Spinal cord (tissue), 10 donors: ENCODE measurements at places on chromosomes 16 and 17. TPM values are rescaled to one million over a fixed set of nuclear protein-coding genes. Genes with fewer than 3 reads are reported as not detected.

DNA sequence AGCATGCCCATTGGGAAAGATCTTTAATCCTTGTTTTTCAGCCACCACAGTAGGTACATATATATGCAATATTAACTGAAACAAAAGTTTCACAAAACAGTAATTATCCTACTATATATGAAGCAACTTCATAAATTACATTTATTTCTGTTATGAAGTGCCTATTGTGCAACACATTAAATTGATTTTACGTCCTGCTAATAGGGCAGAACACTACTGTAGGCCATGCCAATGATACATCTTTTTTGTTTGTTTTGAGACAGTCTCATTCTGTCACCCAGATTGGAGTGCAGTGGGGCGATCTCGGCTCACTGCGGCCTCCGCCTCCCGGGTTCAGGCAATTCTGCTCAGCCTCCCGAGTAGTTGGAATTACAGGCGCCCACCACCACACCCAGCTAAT lies 29.1 kb downstream of the SF3B3 start:
- H3K4me1 ChIP-seq = no peaks in the 10 kb centered on the region
- H3K27ac ChIP-seq = no peak overlapping the region

- H3K27ac ChIP-seq = no peak overlapping the region
- no peak overlapping the region for H3K4me3 ChIP-seq
- no peaks in the 10 kb centered on the region for H3K36me3 ChIP-seq
- no peaks in the 10 kb centered on the region for H3K4me1 ChIP-seq
- no peaks in the 10 kb centered on the region for H3K27me3 ChIP-seq
These were observed 151.1 kb downstream of the AHSP start for GRCh38 chr16:31678649-31679325.

GRCh38 chr17:48809182-48809581 lies 7.8 kb downstream of the TTLL6 start:
- no peak for DNase-seq
- H3K27me3 ChIP-seq = peaks cover 4% of the 10 kb centered on the region
- H3K4me1 ChIP-seq = no peaks in the 10 kb centered on the region
- no peak overlapping the region for H3K27ac ChIP-seq
- no peaks in the 10 kb centered on the region for H3K36me3 ChIP-seq

DNA sequence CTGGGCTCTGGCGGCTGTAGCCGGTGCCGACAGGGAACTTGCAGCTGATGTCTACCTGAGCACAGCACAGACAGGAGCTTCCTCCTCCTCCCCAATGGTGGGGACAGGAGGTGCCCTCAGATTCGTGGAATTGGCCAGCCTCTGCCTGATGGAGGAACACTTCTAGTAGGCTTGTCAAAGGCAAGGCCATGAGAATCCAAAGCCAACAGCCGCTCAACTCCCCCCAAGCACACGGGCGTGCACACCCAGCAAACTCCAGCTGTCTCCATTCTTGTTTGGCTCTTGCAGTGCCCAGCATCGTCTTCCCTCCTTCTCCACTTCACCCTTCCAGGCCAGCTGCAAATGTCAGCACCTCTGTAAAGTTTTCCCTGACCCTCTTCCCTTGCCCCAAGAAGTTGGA lies 35.1 kb downstream of the SCNN1G start:
- H3K4me3 ChIP-seq = no peak overlapping the region
- H3K4me1 ChIP-seq = no peaks in the 10 kb centered on the region
- H3K36me3 ChIP-seq = no peaks in the 10 kb centered on the region
- H3K27ac ChIP-seq = no peak overlapping the region

GRCh38 chr17:20896153-20896649 lies 146.6 kb downstream of the USP22 start:
- peak; percentile 66 for DNase-seq
- no peaks in the 10 kb centered on the region for H3K27me3 ChIP-seq
- H3K27ac ChIP-seq = no peak overlapping the region

GRCh38 chr17:81402530-81402941 lies 7.3 kb downstream of the BAHCC1 start:
- DNase-seq = peak; percentile 40
- H3K36me3 ChIP-seq = peaks cover 35% of the 10 kb centered on the region
- H3K4me1 ChIP-seq = peaks cover 79% of the 10 kb centered on the region
- H3K4me3 ChIP-seq = peak overlapping the region; percentile 50
- peak overlapping the region; percentile 88 for H3K27ac ChIP-seq

DNA sequence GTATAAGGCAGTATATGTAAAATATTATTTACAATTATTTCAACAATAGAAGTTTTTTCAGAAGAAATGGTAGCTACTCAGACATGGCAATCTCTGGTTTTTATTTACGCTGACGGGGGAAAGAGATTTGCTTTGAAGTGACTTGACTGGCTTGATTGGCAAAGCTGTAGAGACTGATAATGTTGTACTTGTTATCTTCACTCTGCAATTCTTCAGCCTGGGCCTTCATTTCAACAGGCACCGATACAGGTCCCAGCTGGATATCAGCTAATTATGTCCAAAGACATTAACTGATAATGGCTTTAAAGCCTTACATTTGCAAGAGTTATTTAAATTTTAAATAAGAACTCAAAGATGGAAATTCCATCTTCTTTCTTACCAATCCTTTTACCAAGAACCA lies 151.4 kb upstream of the HS3ST3A1 start:
- H3K4me1 ChIP-seq = no peaks in the 10 kb centered on the region
- no peak for DNase-seq
- no peaks in the 10 kb centered on the region for H3K36me3 ChIP-seq
- H3K4me3 ChIP-seq = no peak overlapping the region
- H3K27ac ChIP-seq = no peak overlapping the region
- no peaks in the 10 kb centered on the region for H3K27me3 ChIP-seq

- peaks cover 50% of the 10 kb centered on the region for H3K36me3 ChIP-seq
- H3K4me1 ChIP-seq = peaks cover 41% of the 10 kb centered on the region
- H3K27ac ChIP-seq = no peak overlapping the region
- no peak overlapping the region for H3K4me3 ChIP-seq
- H3K27me3 ChIP-seq = peaks cover 14% of the 10 kb centered on the region
These were observed 2.7 kb downstream of the MLLT6 start for GRCh38 chr17:38707678-38708351.

DNA sequence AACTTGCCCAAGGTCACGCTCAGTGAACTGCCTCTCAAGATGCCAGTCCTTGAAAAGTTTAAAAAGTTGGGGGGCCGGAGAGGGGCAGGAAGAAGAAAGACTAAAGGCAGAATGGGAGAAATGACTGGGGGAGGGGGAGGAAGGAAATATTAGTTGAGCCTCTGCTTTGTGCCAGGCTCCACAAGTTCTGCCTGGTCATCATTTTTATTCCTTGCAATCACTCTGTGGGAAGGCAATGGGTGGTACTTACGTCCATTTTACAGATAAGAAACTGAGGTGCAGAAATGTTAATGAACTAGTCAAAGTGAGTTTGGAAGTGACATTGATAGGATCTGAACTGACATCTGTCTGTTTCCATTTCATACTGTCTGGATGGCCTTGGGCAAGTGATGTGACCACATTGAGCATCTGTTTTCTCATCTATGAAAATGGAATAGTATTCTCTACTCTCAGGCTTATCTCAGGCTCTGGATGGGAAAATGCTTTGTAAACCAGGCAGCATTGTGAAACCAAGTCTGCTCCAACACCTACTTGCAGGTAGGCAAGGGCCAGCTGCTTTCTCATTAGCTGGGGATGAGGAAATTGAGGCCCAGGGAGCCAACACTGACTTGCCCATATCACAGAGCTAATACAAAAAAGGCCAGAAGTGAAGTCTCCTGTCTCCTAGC lies 19.2 kb downstream of the ASIC2 start:
- DNase-seq = no peak
- no peak overlapping the region for H3K4me3 ChIP-seq
- H3K27me3 ChIP-seq = no peaks in the 10 kb centered on the region
- H3K27ac ChIP-seq = no peak overlapping the region
- peaks cover 3% of the 10 kb centered on the region for H3K4me1 ChIP-seq

DNA sequence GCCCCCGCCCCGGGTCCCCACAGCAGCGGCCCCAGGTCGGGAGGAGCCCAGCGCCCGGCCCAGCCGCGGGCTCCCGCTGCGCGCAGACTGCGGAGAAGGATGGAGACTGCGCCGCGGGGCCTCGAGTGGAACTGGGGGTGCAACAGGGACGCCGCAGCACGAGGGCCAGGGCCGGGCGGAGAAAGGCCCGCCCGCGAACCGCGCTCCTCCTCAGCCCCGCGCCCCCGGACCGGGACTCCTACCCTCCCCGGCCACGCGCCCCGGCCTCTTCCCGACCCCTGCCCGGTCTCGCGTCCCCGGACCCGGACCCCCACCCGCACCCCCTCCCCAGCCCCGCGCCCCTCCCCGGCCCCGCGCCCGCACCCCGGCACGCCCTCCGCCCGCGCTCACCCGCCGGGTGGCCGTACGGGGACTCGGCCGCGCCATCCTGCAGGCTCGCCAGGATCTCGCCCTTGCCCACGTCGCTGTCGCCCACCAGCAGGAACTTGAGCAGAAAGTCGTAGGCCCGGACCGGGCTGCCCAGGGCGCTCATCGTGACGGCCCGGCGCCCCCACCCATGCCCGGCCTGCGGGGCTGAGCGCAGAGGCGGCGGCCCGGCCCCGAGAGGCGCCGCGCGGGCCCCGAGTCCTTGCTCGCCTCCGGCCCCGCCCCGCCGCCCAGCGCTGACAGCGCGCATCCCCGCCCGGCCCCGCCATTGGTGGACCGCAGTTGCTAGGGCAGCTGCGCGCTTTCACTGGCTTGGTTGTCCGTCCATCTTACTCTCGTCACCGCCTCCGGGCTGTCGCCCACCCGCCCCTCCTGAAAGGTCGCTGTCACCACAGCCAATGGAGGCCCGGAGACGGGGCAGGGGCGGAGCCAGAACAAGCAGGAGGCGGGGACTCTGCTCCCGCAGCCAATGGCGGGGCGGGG lies at the start of gene RAB40B:
Gene RAB40B (minus strand): TSS at position 634 of the 909 bp plus-strand sequence. CDS start 102 bp downstream, at position 532.
- H3K4me1 ChIP-seq = peaks cover 20% of the 10 kb centered on the region
- no peak within 1 kb of the TSS for H3K27ac ChIP-seq
- peak; percentile 99 for DNase-seq

GRCh38 chr16:10314811-10315210 lies 71.0 kb upstream of the ATF7IP2 start:
- no peaks in the 10 kb centered on the region for H3K36me3 ChIP-seq
- H3K27me3 ChIP-seq = no peaks in the 10 kb centered on the region
- no peak overlapping the region for H3K4me3 ChIP-seq

GRCh38 chr16:8729779-8730334 lies 55.4 kb downstream of the ABAT start:
- no peak for DNase-seq
- H3K36me3 ChIP-seq = peaks cover 14% of the 10 kb centered on the region
- no peaks in the 10 kb centered on the region for H3K27me3 ChIP-seq
- H3K27ac ChIP-seq = no peak overlapping the region
- no peak overlapping the region for H3K4me3 ChIP-seq

DNA sequence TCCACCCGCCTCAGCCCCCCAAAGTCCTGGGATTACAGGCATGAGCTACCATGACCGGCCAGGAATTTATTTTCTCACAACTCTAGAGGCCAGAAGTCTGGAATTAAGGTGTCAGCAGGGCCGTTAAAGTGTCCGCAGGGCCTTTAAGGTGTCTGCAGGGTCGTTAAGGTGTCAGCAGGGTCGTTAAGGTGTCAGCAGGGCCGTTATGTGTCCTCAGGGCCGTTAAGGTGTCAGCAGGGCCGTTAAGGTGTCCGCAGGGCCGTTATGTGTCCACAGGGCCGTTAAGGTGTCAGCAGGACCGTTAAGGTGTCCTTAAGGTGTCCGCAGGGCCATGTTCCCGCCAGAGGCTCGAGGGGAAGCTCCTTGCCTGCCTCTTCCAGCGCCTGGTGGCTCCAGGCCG lies 125.2 kb downstream of the RAP1GAP2 start:
- no peaks in the 10 kb centered on the region for H3K27me3 ChIP-seq
- DNase-seq = no peak
- no peak overlapping the region for H3K27ac ChIP-seq
- no peaks in the 10 kb centered on the region for H3K36me3 ChIP-seq
- H3K4me1 ChIP-seq = no peaks in the 10 kb centered on the region

DNA sequence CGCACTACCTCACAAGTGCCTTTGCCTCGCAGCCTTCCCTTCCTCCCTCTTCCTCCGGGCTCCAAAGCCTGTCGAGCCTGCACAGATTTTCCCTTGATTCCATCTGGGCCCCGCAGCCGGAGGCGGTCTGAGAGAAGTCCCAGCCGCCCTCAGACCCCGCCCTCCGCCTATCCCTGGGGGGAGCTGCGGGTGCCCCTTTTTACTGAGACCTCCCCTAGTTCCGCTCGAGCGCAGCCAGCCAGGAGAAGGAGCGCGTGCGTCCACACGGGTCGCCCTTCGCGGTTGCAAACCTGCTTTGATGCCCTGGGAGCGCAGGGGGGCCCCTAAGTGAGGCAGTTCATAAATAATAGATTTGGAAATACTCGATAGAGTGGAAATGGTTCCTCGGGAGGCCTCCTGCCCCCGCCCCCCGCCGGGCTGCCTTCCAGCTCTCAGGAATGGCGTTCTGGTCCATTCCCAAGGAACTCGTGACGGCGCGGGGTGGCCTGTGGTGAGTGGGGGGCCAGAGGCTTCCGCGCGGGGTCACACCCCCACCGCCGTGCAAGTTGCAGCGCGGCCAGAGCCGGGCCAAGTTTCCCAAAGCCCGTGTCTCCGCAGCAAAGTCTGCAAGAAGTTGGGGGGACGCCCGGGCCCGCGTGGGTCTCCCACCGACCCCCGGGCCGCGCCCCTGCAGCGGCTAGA lies 610 bp downstream of the C16orf74 start:
- H3K27ac ChIP-seq = no peak overlapping the region
- peaks cover 46% of the 10 kb centered on the region for H3K4me1 ChIP-seq
- no peaks in the 10 kb centered on the region for H3K36me3 ChIP-seq
- DNase-seq = no peak

GRCh38 chr17:7557775-7558543 lies 591 bp upstream of the TNFSF13 start:
- no peak for DNase-seq
- H3K27ac ChIP-seq = peak overlapping the region; percentile 96
- H3K27me3 ChIP-seq = no peaks in the 10 kb centered on the region
- H3K4me1 ChIP-seq = peaks cover 56% of the 10 kb centered on the region

DNA sequence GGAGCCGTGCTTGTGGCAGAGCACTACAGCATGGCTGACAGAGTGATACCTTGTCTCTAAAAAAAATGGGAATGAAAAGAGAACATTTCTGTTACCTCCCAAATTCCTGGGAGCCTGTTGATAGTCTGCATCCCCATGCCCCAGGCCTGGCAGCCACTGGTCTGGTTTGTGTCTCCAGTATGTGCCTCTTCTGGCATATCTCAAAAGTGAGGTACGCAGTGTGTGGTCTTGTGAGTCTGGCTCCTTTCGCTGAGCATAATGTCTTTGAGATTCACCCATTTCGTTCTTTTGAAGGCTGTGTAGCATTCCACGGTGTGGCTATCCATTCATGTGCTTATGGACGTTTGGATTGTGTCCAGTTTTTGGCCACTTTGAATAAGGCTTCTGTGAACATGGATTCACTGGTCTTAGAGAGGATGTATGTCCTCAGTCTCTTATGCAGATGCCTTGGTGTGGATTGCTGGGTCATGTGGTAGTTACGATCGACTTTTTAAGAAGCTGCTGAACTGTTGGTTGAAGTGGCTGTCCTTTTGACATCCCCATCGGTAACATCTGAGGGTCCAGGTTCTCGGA lies 39.1 kb downstream of the PRMT7 start:
- peaks cover 9% of the 10 kb centered on the region for H3K4me1 ChIP-seq
- H3K27ac ChIP-seq = no peak overlapping the region
- no peaks in the 10 kb centered on the region for H3K27me3 ChIP-seq

The CRYM gene
- 7.6 TPM for total RNA-seq

The AIPL1 gene
- not detected for total RNA-seq

The AGRP gene
- not detected for total RNA-seq

The YBX2 gene
- 1.0 TPM for total RNA-seq

The CNGB1 gene
- total RNA-seq = 2.1 TPM

The PTGES3L gene
- 1.5 TPM for total RNA-seq

The STXBP4 gene
- 20.4 TPM for total RNA-seq

The ALDOC gene
- 217 TPM for total RNA-seq
